ENCODE measurements at places on chromosomes 13 and 19. TPM values are rescaled to one million over a fixed set of nuclear protein-coding genes. Genes with fewer than 3 reads are reported as not detected.
A peak's percentile ranks its signal among the peaks of the same experiment; 100 is the strongest.

- no peak overlapping the region for H3K4me3 ChIP-seq
- H3K27me3 ChIP-seq, result no peaks in the 10 kb centered on the region
- no peaks in the 10 kb centered on the region for H3K4me1 ChIP-seq
- DNase-seq, result no peak
Observed at GRCh38 chr19:18633321-18633720, 3.5 kb upstream of the KLHL26 start.

DNA sequence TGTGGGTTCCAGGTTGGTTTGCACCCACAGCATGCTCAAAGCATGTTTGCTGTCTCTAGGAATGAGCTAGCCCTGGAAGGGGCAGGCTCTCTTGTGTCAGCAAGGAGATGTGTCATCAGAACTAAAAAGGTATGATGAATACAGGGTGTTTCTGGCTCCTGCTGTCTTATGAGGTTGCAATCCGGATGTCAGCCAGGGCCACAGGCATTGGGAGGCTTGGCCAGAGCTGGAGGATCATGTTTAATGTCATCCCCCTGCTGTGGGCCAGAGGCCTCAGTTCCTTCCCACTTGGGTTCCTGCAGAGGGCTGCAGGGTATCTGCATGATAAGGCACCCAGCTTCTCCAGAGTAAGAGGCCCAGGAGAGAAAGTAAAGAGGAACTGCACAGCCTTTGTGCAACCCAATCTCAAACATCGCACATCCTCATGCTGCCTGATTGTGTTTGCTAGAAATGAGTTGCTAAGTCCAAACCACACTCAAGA is 193.6 kb downstream of the COL4A1 start:
- DNase-seq, result no peak
- peaks cover 15% of the 10 kb centered on the region for H3K27me3 ChIP-seq
- H3K36me3 ChIP-seq, result no peaks in the 10 kb centered on the region
- H3K4me3 ChIP-seq, result no peak overlapping the region
- no peak overlapping the region for H3K27ac ChIP-seq

DNA sequence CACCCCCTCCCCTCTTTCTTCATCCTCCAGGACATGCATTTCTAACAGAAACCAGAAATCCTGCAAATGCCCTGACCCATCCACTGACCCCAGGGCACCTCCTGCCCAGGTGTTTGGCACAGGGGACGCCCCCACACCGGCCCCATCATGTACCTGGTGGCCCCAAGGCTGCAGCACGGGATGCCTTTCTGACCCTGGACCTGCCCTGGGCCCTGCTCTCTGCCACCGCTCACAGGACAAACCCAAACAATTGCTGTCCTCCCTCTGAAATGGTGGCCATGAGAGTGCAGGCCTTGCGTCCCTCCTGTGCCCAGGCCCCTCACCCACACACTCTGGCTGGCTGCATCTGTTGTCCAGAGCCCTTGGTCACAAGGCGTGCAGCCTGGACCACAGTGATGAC is 12.1 kb downstream of the SCGB2B2 start:
- H3K4me3 ChIP-seq, result no peak overlapping the region
- no peaks in the 10 kb centered on the region for H3K27me3 ChIP-seq
- H3K4me1 ChIP-seq, result peaks cover 10% of the 10 kb centered on the region
- H3K36me3 ChIP-seq, result no peaks in the 10 kb centered on the region
- no peak overlapping the region for H3K27ac ChIP-seq

DNA sequence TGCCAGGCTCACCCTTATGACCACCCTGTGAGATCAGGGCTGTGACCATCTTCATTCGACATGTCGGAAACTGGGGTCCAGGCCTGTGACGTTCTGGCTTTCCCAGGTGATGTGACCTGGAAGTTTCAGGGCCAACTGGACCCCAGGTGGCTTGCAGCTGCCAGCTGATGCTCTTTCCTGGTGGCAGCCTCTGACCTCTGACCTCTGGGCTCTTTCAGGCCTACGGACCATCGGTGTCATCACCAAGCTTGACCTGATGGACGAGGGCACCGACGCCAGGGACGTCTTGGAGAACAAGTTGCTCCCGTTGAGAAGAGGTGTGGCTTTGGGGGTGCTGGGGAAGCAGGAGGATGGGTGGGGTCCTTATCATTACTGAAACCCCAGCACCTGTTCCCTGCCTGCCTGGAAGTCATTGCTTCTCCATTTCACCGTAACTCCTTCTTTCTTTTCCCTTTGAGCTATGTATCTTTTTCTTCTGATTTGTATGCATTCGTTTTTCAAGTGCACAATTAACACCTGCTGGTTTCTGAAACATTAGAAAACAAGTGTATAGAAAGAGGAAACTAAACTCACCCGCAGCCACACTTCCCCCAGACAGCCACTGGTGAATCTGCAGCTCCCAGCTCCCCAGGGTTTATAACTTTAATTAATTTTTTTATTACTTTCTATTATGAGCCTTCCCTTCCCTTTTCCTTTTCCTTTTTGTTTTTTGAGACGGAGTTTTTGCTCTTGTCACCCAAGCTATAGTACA is 58.9 kb downstream of the TMED1 start:
- no peak overlapping the region for H3K4me3 ChIP-seq
- no peak overlapping the region for H3K27ac ChIP-seq
- H3K27me3 ChIP-seq, result no peaks in the 10 kb centered on the region

DNA sequence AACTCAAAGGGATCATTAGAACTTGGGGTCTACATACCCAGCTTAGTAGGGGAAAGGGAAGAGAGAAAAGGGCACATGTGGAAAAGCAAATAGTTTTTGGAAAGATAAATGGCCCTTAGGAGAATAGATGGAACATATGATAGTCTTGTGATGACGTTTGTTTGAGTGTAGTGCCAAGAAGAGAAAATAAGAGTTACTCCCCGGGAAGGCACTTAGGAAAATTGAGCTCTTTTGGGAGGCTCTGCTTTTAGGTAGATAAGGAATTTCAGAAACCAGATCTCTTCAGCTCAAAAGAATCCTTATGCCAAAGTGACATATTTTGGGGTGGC is 44.8 kb upstream of the SERTM1 start:
- H3K27me3 ChIP-seq, result no peaks in the 10 kb centered on the region
- no peak overlapping the region for H3K4me3 ChIP-seq
- no peak overlapping the region for H3K27ac ChIP-seq
- H3K4me1 ChIP-seq, result no peaks in the 10 kb centered on the region

DNA sequence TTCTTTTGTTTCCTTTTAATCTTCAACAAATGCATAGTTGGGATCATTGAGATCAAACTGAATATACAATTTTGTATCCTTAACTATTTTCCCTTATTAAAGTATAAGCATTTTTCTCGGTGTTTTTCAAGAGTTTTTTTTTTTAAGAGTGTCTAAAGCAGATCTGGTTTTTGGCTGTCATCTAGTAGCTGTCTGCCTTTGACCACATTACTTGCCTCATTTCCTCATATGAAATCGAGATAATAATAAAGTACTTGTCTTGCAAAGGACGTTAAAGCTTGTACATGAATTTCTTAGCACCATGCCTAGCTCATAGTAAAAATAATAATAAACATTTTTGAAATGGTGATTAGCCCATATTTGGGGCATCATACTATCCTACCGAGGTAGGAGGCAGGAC is 121.2 kb downstream of the PDS5B start:
- no peaks in the 10 kb centered on the region for H3K4me1 ChIP-seq
- H3K27ac ChIP-seq, result no peak overlapping the region
- H3K36me3 ChIP-seq, result peaks cover 9% of the 10 kb centered on the region
- DNase-seq, result no peak

DNA sequence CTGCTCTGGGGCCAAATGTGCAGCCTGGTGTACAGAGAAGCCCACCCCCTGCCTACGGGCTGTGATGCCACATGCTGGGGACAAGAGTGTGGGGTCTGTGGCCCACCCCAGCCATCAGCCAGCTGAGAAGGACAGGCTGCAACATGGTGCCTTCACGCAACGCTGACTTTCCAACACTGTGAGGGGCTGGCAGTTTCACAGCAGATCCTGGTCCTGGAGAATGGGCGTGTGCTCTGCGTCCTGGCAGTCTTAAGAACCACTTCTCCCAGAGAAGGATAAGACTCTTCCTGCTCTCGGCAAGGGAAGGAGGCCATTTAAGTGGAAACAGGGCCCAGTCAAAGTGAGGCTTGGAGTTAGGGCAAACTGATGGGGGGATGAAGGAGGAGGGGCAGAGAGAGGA is 4.6 kb downstream of the LRRC4B start:
- H3K27me3 ChIP-seq, result peaks cover 4% of the 10 kb centered on the region
- no peaks in the 10 kb centered on the region for H3K36me3 ChIP-seq
- H3K27ac ChIP-seq, result no peak overlapping the region
- H3K4me1 ChIP-seq, result no peaks in the 10 kb centered on the region

DNA sequence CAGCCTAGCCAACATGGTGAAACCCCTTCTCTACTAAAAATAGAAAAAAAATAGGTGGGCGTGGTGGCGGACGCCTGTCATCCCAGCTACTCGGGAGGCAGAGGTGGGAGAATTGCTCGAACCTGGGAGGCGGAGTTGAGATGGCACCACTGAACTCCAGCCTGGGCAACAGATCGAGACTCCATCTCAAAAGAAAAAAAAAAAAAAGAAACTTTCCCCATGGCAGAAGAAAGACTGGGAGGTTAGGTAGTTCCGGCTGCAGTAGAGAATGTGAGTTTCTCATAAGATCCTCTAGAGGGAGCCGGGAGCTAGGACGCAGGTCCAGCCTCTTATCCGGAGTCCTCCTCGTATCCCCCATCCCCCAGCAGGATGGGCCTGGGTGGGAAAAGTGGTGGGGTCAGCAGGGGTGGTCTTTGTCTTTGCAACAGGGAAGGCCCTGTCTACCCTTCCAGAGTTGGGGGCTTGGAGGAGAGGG is 13.2 kb upstream of the CREB3L3 start:
- no peak overlapping the region for H3K27ac ChIP-seq
- no peaks in the 10 kb centered on the region for H3K27me3 ChIP-seq
- H3K4me3 ChIP-seq, result no peak overlapping the region
- H3K36me3 ChIP-seq, result no peaks in the 10 kb centered on the region

- no peaks in the 10 kb centered on the region for H3K27me3 ChIP-seq
- H3K36me3 ChIP-seq, result no peaks in the 10 kb centered on the region
- DNase-seq, result no peak
- no peaks in the 10 kb centered on the region for H3K4me1 ChIP-seq
Observed at GRCh38 chr13:80039000-80039399, 301.9 kb downstream of the SPRY2 start.

DNA sequence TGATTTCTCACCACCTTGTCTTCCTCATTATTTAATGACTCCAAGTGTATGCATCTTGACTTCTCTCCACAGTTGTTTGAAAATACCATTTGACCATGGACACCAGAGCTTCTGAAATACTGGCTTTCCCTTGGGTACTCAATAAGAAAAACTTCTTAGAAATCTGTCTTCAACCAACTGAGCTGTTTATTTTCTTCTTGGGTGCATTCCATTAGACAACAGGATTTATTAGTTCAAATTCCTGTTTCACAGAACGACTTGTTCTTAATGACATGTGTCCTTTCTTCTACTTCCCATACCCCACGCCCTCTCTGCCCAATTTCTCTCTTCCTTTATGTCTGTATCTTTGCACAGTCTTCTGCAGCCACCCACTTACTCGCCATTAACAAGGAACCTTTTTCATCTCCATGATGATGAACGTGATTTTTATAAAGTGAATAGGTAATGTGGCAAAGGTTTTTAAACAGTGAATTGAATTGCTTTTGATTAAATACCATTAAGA is 11.3 kb upstream of the ITM2B start:
- peak overlapping the region; percentile 82 for H3K27ac ChIP-seq
- H3K4me1 ChIP-seq, result no peaks in the 10 kb centered on the region
- H3K27me3 ChIP-seq, result no peaks in the 10 kb centered on the region
- no peaks in the 10 kb centered on the region for H3K36me3 ChIP-seq
- no peak overlapping the region for H3K4me3 ChIP-seq

- no peak for DNase-seq
- H3K27me3 ChIP-seq, result no peaks in the 10 kb centered on the region
- no peaks in the 10 kb centered on the region for H3K36me3 ChIP-seq
- H3K27ac ChIP-seq, result no peak overlapping the region
- no peak overlapping the region for H3K4me3 ChIP-seq
Observed at GRCh38 chr19:31253526-31254179, 95.6 kb downstream of the TSHZ3 start.

DNA sequence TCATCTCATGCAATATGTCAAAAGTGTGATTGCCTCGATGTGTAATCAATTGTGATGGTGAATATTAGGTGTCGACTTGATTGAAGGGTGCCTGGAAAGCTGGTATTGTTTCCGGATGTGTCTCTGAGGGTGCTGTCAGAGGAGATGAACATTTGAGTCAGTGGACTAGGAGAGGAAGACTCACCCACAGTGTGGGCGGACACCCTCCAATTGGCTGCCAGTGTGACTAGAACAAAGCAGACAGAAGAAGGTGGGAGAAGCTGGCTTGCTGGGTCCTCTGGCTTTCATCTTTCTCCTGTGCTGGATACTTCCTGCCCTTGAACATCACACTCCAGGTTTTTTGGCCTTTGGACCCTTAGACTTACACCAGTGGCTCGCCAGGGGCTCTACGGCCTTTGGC is 15.5 kb upstream of the CABP5 start:
- no peaks in the 10 kb centered on the region for H3K4me1 ChIP-seq
- no peak overlapping the region for H3K4me3 ChIP-seq
- no peaks in the 10 kb centered on the region for H3K27me3 ChIP-seq
- H3K36me3 ChIP-seq, result no peaks in the 10 kb centered on the region
- no peak for DNase-seq

DNA sequence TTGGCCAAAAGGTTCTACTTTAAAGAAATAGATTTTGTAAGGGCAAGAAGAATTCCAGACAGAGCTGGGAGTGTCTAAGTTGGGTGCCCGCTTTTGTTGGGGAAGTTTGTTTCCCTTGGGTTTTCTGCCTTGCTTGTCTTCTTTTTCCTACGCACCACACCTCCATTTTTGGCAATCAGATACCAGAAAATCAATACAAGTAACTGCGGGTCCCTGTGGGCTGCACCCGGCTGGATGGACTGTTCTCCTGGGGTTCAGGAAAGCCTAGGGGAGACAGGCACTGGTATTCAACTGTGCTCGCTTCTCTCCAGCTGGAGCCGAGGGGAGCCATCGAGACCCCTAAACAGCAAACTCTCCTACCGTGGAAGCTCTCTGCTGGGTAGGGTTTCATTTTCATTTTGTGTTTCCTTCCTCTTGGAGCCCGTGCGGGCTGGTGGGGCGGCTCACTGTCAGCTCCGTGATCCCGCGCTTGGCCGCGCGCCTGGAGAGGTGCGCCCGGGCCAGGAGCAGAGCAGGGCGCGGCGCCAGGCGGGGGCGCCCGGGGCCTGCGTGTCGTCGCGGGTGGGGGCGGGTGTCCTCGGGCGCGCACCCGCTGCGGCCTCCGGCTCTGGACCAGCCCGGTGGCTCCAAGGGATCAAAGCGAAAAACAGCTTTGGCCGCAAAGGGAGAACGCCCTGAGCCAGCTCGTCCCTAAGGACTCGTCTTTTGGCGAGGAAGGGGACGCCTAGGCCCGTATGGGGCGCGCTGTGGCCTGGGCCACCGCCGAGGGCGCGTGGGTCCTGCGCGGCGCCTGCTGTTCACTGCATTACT is 347.2 kb downstream of the ZNF536 start:
- H3K27me3 ChIP-seq, result no peaks in the 10 kb centered on the region
- DNase-seq, result peak; percentile 77
- H3K27ac ChIP-seq, result peak overlapping the region; percentile 36
- no peaks in the 10 kb centered on the region for H3K36me3 ChIP-seq

GRCh38 chr13:112443191-112443994 is 67.2 kb downstream of the SPACA7 start:
- H3K4me1 ChIP-seq, result no peaks in the 10 kb centered on the region
- peak; percentile 40 for DNase-seq
- H3K27ac ChIP-seq, result no peak overlapping the region

GPC5 gene
- total RNA-seq, result 8.1 TPM

SIX5 gene
- total RNA-seq, result 17.4 TPM

DPF1 gene
- 1.3 TPM for total RNA-seq

REXO1 gene
- total RNA-seq, result 15.6 TPM

NOTCH3 gene
- total RNA-seq, result 64.1 TPM

GGACT gene
- 5.3 TPM for total RNA-seq
